Motor neuron (in vitro differentiated cells): ENCODE measurements at places on chromosomes 4 and X. TPM values are rescaled to one million over a fixed set of nuclear protein-coding genes. Genes with fewer than 3 reads are reported as not detected.

DNA sequence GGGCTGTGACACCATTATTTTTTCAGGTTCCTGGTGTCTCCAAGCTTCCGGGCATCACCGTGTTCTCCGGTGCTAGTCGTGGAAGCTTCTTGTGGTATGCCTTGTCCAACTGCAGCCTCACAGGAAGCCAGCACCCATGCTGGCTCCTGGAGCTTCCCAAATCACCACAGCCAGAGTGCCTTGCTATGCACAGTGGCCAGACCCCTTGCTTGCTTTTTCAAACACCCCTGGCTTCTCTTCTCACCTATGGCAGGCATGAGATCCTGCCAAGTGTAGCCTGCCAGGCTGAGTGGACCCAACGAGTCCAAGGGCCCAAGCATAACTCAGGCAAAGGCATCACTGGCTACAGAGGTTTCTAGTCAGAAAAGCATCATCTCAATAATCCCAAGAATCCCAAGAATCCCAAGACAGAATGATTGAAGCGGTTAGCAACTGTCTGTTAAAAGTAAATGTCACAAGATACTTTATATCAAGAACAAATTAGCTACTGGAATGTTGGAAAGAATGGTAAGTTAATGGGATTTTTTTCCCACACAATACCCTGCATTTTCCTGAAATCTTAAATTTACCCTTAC lies 1522.9 kb downstream of the PCDH18 start:
- no peak for ATAC-seq

DNA sequence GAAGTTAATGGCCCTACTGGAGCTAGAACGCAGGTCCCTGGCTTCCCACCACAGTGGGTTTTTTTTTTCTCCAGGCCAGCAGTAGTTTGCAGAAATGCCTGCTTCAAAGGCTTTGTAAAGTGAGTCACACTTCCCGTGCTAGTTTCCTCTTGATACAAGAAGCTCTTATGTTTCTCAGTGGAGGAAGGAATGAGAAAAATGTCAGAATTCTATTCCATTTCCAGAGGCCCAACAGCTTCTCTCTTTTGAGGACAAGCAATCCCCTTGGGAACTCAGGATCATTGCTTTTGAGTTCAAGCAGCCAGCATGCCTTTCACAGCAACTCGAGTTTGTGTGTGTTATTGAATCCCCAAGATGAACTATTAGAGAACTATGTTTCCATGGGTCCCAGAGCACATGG lies 134.3 kb downstream of the GUCY2F start:
- no peak for ATAC-seq

- no peak for ATAC-seq
These were observed 394.1 kb downstream of the GALNTL6 start for GRCh38 chr4:172207258-172207657.

- no peak for ATAC-seq
These were observed 158.0 kb upstream of the FAT1 start for GRCh38 chr4:186881521-186882220.

DNA sequence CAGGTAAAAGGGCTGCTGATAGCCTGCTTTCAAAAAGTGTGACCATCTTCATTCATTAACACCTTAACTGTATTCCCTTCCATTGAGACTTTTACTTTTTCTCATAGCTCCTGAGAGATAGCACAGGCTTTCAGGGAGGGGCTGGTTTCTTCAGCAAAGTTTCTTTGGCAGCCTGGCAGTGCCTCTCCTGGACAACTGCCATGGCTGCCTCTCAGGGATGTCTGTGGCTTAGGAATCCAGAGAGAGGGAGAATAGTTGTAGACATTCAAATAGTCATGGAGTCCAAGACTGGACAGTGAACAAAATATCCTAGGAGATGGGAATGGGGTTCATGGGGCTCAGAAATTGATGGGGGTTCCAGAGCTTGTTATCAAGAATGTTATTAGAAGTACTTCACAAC lies 81.1 kb downstream of the FAM47B start:
- no peak for ATAC-seq

The F8 gene
- total RNA-seq = 2.4 and 3.0 TPM in 2 replicates

DNA sequence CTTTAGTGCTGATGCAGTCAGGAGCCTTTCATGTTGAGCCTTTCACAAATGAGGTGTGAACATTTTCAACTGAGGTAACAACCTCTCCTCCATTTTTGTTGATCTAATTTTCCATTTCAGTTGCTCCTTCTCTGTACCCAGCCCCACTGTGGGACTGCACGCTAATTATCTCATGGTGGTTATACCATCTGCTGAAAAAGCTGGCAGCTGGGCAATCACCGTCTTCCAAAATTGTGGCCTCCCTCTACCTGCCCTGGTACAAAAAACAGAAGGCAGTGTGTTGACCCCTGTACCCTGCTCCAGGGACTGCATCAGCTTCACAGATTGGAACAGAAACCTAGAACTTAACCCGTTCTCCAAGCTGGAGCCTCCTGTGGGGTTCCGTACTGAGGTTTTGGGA lies 72.4 kb upstream of the LONRF3 start:
- no peak for ATAC-seq

The CORIN gene
- 1.2 and 2.2 TPM in 2 replicates for total RNA-seq

The PF4V1 gene
- not detected in 2 replicates for total RNA-seq

GRCh38 chrX:39442332-39442731 lies 641.1 kb downstream of the MID1IP1 start:
- no peak for ATAC-seq

DNA sequence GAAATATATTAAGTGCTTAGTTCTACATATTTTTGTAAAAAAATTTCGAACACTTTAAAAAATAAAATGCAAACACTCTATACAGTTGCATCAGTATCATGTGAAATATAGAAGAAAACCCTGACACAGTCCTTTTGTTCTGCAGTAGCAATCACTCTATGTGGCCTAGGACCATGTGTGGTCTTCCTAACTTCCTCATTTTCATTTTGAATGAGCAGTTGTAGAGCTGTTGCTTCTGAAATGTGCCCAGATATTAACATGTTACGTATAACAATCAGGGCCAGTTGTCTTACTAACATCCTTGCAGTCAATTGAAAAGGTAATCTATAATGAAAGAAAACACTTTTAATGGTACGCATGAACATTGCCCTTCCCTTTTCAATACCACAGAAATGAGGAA lies 107.9 kb downstream of the ZNF827 start:
- no peak for ATAC-seq

- no peak for ATAC-seq
These were observed 711.2 kb downstream of the ADGRL3 start for GRCh38 chr4:61911313-61911756.
